Mammary epithelial cell (primary cell): ENCODE measurements at places on chromosomes 7 and 10. TPM values are rescaled to one million over a fixed set of nuclear protein-coding genes. Genes with fewer than 3 reads are reported as not detected.

ADAM22 gene
- total RNA-seq, result 0.67 TPM

ALOX5 gene
- 0.17 TPM for total RNA-seq

PRPS1L1 gene
- not detected for total RNA-seq

HIF1AN gene
- total RNA-seq, result 43.4 and 45.0 TPM in 2 replicates

AQP1 gene
- 0.17 TPM for total RNA-seq

C7orf33 gene
- not detected for total RNA-seq

CYP3A5 gene
- total RNA-seq, result not detected in 2 replicates

KLF14 gene
- not detected for total RNA-seq

CH25H gene
- 0.17 TPM for total RNA-seq

CPN1 gene
- not detected for total RNA-seq

SDK1 gene
- total RNA-seq, result 2.0 and 4.0 TPM in 2 replicates

NPFFR1 gene
- not detected in 2 replicates for total RNA-seq

GRM8 gene
- total RNA-seq, result not detected

GPR85 gene
- 0.35 and 1.1 TPM in 2 replicates for total RNA-seq

BMS1 gene
- total RNA-seq, result 22.5 and 23.5 TPM in 2 replicates

SEMA3A gene
- 0.83 TPM for total RNA-seq

NME8 gene
- not detected in 2 replicates for total RNA-seq

ZPBP gene
- total RNA-seq, result 0.17 TPM

FGL2 gene
- not detected in 2 replicates for total RNA-seq
